Fibroblast of skin of abdomen (primary cell): ENCODE measurements at places on chromosomes 6 and 20.

GRCh38 chr6:13863699-13864155 is 49.4 kb upstream of the MCUR1 start:
- DNase-seq: no peak

DNA sequence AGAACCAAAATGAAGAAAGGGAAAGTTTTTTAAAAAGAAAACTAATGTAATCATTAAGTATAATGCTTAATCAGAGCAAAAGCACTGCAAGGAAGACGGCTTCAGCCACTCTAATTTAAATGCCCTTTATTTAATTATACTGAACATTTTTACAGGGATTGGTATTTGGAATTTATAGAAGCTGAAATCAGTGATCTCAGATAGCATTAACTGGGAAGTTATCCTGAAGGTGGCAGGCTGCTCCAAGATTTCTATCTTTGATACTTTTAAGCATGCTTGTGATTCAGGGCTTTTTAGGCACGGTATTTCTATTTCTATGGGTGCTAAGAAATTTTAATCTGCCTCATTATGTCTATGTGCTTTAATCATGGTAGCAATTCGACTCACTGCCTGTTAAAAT is 1.3 kb upstream of the NDUFAF4 start:
- peak; percentile 48 for DNase-seq

- peak; percentile 64 for DNase-seq
Measured at GRCh38 chr6:44652547-44652946, 265.0 kb downstream of the CDC5L start.

DNA sequence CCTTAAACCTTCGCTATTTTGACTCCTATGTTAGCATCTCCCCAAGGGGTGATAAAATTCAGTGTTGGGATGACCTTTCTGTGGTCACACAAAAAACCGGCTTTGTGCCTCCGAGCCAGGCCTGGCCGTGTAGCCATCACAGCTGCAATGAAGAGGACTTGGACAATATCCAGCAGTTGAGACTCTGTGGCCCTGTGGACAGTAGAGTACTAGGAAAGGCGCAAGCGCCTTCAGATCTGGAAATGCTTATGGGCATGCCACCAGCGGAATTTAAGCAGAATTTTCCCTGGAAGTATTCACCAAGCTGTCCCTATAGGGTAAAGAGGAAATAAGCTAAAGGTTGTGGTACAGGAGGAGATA is 63.3 kb upstream of the SLC2A12 start:
- no peak for DNase-seq

DNA sequence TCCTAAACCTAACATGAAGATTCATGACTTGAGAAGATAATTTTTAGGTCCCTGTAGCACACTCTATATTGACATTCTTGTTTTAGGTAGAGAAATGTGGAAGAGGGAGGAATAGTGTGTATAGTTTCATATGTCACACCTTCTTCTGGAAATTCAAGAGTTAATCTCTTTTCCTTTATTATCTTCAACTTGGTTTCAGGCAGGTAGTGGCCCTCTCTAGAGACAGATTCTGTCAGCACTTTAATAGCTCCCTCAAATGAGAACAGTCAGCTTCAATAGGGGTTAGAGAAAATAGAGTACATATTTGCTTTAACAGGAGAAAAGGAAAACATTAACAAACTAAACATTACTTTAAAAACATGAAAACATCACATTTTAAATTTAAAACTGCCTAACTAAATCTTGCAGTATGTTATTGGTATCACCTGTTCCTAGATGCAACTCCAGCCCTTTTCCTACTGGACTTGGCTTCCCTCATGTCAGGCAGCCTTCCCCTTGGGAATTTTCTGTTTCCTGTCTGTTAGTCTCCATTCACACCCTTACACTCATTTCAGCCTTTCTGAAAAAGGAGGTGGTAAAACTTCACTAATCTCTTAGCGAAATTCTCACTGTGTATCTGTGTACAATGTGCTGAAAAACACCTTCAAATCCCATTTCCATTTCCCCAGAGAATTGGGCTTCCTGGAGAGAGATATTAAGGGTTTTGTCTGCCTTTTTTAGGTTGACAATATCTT is 192.3 kb upstream of the RNF217 start:
- DNase-seq: no peak

GRCh38 chr6:20572288-20572687 is 38.0 kb downstream of the CDKAL1 start:
- peak; percentile 6 for DNase-seq

- peak; percentile 70 for DNase-seq
Measured at GRCh38 chr6:55925292-55925691, 49.9 kb upstream of the BMP5 start.
